ENCODE measurements at places on chromosomes 1 and 21.

DNA sequence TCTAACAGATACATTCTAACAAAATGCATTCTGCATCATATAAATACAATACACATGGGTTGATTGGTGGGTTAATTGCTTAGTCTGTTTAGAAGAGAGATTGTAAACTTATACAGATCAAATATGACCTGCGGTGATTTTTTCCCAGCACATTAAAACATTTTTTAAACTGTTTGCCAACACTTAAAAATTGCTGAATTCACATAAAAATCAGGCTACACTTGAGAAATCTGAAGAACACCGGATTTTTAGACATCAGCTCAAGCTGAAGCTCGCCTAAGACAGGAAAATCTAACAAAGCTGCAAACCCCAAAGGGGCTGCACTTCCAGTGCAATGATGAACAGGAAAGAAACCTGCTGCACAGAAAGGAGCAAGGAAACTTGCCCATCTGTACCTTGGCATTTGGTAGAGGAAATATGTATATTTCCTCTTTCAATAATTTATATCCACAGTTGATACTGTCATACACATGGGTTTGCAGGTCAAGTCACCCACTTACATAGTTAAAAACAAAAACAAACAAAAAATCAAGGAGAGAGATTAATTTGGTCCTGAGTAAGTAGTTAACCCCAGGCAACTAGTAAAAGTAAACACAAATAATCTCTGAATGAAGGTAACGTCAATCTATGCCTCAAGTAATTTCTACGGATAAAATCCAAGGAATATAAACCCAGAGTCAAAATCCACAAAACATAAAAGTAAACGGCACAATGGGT is 30.4 kb upstream of the JAK1 start:
- no peak for DNase-seq

GRCh38 chr1:34645919-34646318 is 108.9 kb upstream of the GJB5 start:
- no peak for DNase-seq

DNA sequence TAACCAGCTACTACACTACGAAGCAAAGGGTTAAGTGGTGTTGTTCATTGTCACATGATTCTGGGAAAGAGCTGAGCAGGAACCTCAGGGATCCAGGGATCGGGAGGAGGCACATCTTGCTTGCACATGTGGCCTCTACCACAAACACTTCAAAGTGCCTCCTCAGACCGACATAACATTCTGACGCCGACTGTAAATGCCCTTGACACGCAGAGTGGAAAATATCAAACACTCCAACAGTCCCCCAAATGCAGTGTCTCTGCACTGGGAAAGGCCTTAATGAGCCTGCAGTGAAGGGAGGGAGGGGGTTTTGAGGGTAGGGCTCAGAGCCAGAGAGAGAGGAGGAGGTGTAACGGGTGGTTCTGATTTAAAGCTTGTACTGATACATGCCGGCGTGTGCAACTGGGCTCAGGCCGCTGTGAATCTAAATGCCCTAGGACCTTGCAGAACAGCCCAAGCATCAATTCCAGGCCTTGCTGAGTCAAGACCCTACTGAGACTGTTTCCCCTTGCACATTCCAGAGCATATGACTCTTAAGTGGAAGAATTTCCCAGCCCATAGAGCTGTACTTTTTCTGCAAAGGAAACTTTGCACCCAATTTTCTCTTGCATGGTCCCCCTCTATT is 163.7 kb downstream of the NTMT2 start:
- DNase-seq, result no peak

GRCh38 chr1:167641786-167642500 is 11.9 kb downstream of the RCSD1 start:
- DNase-seq, result no peak
